ENCODE measurements at places on chromosomes 1 and 21.

DNA sequence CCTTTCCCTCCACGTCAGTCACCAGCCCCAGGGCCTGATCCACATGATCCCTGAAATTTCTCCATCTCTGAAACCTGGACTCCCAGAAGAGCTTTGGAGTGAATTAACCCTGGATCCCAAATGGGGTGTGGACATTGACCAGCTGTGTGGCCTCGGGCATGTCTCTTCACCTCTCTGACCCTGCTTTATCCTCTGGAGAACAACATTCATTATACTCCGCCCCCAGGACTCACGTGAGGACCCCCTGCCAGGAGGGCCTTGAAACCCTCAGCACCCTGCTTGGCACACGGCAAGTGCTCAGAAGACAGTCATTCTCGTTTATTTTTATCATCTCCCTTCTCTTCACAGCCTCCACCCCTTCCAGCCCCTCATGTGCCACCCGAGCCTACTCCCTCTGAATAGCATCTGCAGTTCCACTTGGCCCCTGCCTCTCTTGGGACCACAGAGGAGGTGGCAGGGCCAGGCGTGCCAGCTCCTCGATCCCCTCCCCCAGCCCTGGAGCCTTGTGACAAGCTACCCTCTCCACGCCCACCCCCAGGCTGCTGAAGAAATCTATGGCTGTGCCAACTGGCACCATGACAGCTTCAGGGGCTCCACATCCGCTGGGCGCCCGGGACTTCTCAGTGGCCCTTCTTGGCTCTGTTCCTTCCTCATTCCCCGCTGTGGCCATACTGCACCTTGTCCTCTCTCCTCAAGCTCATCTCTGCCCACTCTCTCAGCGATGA lies 18.0 kb downstream of the ADGRB2 start:
- DNase-seq: no peak

DNA sequence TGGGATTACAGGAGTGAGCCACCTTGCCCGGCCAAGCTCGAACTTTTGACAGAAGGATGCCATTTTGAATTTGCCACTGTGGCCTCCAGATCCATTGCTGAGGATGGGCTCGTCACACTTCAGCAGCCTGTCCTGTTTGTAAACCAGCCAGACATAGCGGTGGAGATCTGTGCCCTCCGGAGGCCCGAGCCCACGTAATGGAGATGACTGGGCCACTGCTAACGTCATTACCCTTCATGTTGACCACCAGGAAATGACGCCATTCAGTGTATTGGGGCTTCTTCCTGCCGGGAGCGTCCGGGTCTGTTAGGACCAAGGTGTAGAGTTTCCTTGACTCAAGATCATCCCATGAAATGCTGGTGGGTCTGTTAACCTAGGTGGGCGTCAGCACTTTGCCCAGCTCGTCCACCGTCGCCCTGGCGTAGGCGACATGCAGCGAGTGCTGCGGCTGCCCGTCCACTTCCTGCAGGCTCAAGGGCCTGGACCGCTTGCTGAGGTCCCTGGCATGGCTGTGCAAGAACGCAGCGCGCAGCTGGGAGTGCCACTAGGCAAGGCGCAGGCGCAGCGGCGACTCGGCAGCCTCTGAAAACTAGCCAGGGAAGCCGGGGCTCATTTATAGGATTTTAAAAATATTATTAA lies 40.8 kb downstream of the PTPRC start:
- peak; percentile 42 for DNase-seq

DNA sequence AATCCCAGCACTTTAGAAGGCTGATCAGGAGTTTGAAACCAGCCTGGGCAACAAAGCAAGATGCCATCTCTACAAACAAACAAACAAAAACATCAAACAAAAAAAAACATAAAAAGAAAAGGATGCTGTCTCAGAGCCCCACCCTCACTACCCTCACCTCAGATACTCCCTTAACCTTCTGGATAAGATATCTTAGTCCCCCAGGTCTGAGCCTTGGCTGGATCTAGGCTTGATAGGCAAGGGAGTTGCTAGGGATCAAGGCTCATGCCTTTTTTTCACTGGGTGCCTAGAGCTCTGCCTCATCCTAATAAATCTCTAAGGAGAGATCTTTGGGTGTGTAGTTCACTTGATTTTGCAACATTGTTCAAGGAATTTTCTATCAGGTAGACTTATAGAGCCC lies 7.4 kb downstream of the HDAC1 start:
- no peak for DNase-seq

- DNase-seq: no peak
Observed at GRCh38 chr1:205211839-205212536, 486 bp upstream of the DSTYK start.

- no peak for DNase-seq
Observed at GRCh38 chr1:210691039-210691610, 362.4 kb downstream of the HHAT start.

GRCh38 chr1:184843732-184844495 lies 89.3 kb upstream of the EDEM3 start:
- DNase-seq: peak; percentile 69

DNA sequence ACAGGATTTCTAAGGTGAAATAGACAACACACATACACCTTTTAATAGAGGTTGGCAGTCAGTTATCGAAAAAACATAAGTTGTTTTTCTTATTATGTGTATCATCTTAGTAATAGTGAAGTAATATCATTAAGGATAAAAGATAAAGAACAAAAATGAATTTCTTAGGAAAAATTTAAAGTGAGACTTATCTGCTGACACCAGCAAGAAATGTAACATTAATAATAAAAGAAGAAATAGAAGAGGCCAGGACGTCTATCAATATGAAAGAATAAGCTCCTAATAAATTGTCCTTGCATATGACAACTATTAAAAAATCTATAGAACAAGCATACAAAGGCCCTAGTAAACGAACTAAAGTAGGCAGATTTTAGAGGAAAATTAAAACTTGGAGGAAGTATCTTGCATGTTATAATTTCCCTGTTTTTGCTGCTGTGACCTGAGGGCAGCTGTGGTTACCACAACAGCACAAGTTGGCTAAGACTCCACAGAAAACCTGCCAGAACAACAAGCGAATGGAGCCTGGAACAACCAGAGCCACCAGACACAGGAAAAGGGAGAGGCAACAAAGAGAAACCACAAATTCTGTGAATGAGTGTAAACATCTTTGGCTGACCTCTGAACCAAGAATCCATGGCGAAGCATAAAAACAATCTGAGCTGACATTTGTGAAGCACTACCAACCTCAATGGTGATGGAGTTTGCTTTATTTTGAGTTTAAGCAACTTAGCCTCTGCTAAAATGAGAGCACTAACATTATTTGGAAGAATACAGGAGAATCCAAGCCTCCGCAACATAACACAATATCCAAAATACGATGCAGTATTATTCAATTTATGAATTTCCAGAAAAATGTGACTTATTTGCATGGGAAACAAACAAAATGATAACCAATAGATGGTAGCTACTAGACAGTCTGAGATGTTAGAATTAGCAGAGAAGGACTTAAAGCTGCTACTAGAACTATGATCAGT lies 207.5 kb downstream of the KCNT2 start:
- no peak for DNase-seq

DNA sequence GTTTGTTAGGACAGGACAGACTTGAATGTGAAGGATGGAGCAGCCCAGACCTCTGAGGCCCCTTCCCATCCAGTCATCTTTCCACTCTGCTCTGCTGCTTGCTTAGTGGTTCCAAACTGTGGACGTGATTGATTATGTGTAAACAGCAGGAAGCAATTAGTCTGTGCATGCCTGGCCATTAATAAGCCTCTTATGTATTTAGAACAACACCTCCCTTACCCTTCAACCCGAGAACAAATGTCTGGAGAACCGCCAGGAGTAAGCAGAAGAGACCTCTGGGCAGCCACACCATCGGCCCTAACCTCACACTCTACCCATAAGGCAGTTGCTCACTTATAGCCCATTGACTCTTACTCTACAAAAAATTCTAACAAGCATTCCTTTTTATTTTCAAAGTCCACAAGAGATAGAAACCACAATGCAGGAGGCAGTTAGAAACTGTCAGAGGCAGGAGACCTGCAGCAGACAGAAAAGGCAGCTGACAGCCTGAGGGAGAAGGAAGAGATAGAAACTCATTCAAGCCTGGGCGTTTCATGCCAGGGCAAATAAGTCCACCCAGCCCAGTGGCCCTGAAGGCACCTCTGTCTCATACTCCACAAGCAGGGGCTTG lies 5.8 kb upstream of the EPHA8 start:
- DNase-seq: no peak

DNA sequence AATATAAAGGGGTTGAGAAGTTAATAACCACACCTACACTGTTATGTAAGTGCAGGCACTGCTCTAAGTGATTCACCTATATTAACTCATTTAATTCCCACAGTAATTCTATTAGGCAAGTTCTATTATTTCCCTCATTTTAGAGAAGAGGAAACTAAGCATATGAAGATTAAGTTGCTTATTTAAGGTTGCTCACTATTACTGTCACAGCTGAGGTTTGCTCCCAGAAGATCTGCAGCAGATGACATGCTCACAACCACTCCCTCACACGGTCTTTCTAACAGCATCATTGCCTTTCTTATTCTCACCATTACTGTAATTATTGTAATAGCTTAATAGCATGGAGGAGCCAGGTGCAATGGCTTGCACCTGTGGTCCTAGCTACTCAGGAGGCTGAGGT lies 196.4 kb upstream of the GREM2 start:
- no peak for DNase-seq

DNA sequence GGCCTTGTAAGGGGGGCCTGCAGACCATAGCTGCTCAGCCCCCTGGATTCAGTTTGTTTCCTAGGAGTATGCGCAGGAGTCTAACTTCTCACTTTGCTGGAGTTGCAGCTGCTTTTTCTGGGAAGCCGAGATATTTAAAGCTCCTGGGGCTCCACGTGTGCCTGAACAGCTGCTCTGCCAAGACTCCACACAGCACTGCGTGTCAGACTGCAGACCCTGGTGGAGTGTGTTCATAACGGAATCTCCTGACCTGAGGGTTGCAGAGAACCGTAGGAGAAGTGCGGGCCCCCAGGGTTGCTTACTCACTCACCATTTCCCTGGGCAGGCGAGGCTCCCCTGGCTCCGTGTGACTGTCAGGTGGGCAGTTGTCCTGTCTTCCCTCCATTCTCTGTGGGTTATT lies 474.3 kb upstream of the TMPRSS15 start:
- no peak for DNase-seq

DNA sequence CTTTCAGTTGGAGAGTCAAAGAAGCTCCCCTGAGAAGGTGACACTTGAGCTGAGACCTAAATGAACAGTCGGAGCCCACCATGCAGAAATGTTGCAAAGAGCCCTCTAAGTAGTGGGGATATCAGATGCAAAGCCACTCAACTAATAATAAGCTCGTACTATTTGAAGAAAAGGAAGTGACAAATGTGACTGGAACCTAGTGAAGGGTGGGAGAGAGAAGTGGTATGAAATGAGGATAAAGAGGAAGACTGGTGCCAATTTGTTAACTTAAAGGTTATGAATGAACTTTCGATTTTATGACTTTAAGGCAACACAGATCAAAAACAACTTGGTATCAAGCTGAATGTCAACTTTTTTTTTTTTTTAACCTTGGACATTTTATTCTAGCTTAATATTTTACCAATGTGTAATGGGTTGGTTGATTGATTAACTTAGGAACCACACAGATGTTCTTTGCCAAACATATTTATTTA lies 14.7 kb downstream of the LYPLAL1 start:
- no peak for DNase-seq

DNA sequence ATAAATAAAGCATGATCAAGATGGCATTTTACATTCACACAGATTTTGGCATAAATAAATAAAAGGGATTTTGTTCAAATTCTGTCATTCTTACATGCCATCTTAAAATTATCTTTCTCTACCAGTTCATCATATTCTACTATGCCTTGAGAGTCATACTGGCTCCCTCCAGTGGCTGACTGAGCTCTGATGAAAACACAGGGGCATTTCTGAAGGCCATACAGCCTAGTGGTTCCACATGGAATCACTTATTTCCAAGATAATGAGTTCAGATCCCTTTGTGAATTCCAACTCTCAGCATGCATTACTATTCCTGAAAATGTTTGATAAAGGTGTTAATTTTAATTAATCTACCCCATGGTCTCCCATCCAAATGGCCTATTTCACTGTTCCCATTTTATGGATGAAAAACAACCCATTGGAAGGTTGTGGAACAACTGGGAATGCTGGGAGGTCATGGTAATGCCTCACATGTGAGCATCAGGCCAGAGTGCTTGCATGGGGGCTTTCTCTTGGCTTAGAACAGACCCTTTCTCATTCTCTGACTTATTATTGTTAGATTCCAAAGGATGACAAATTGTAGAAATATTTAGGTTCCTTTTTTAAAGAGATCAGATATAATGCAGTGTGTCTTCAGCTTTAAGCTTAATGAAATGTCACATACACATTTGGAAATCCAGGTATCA lies 622.4 kb upstream of the PKN2 start:
- peak; percentile 5 for DNase-seq

- DNase-seq: no peak
Observed at GRCh38 chr21:40436261-40436660, 410.7 kb downstream of the DSCAM start.

GRCh38 chr1:1272341-1273208 lies 1.1 kb downstream of the UBE2J2 start:
- DNase-seq: peak; percentile 15

- no peak for DNase-seq
Observed at GRCh38 chr1:221274373-221274772, 395.1 kb downstream of the HLX start.

DNA sequence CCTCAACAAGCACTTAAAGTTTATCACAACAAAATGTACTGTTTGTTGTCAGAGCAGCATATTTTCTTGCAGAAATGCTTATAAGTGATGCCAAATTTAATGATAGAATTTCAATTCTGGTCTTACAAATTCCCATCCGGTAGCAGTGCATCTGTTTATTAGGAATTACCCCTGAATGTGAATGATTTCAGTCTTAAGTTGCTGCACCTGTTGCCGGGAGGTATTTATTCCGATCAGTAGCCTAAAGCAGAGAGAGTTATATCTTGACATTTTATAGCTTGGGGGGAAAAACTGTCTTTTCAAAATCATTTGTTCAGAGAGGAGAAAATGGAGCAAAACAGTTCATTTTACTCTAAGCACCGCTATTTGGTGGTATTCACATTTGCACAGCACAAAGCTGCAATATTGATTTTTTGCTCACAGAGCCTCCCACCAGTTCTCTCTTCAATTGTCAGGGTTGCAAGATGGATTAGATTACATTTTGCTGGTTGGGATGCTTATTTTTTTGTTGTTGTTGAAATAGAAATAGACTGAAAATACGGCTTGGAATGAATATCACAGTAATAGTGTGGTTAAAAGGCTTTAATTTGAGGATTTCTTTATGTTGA lies 98.6 kb downstream of the ADGRL2 start:
- DNase-seq: no peak

- DNase-seq: no peak
Observed at GRCh38 chr1:116284819-116285390, 88.1 kb upstream of the ATP1A1 start.

- no peak for DNase-seq
Observed at GRCh38 chr1:168079761-168080160, 57.0 kb downstream of the GPR161 start.

DNA sequence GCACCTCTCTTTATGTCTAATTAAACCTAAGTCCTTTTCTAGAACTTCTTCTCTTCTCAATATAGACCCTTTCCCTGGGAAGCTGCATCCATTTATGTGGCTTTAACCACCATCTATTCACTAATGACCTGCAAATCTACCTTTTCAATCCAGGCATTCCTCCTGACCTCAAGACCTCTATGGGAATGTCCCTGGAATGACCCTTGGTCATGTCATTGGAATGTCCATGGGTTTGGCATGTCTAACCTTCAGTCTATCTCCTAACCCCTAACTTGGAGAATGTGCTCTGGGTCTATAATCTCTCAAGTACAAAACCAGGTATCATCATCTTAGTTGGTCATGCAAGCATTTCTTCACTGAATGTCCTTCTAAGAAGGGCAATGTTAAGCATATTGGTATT lies 196.1 kb downstream of the KCNH1 start:
- no peak for DNase-seq
